ENCODE measurements at places on chromosomes 12 and 14.

DNA sequence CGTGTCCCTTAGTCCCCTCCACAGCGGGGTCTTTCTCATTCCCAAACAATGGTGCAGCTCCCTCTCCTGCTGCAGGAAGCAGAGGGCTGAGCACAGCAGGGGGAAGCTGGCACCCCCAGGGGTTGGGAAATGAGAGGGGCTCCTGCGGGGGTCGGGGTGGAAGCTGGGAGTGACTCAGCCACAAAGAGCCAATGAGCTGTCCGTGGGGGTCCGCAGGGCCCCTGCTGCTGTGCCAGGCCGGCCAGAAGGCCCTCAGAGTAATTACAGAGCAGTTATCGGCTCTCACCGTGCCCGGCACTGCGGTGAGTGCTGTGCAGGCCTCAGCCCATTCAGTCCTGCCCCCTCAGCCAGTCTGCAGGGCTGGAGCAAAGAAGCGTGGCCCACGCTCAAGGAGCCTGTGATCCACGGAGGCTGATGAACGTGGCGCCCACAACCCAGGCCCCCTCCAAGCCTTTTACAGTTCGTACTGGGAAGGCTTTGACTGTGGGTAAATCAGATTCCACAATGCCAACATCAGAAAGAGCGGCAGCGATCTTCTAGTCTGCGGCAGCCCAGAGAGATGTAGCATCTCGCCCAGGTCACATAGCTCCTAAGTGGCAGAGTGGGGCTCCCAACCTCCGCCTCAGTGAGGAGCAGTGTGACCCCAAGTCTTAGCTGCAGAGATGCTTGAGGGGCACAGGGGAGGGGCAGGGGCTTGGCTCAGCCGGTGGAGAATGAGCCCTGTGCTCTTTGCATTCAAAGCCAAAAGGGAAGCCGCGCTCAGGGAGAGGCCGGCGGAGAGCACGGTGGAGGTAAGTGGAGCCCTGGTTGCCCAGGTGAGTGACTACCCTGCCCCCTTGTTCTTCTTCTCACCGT lies 43.4 kb downstream of the SLC6A12 start:
- DNase-seq = no peak

- DNase-seq = no peak
These were observed 49.4 kb downstream of the SLC8A3 start for GRCh38 chr14:70139384-70139783.

DNA sequence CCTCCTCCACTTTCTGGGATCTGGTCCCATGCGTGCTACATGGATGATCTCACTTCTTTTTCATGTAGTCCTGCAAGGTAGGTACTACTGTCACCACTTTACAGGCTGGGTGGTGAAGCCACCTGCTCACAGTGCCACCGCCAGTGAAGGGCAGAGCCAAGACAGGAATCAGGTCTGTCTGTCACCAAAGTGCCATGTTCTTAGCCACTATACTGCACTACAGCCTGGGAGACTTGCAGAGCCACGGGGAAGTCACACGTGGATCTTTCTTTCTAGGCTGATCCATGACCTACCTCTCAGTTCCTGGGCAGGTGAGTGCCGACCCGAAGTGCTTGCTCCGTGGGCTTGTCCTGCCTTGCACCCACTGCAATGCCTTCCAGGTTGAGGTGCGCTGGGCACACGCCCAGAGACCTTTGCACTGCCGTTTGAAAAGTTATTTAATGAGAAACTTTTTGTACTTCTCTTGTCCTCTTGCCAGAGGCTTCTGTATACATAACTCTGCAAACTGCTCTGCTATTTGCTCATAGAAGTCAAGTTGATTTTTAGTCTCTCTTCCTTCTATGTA lies 19.7 kb upstream of the CLMN start:
- no peak for DNase-seq

DNA sequence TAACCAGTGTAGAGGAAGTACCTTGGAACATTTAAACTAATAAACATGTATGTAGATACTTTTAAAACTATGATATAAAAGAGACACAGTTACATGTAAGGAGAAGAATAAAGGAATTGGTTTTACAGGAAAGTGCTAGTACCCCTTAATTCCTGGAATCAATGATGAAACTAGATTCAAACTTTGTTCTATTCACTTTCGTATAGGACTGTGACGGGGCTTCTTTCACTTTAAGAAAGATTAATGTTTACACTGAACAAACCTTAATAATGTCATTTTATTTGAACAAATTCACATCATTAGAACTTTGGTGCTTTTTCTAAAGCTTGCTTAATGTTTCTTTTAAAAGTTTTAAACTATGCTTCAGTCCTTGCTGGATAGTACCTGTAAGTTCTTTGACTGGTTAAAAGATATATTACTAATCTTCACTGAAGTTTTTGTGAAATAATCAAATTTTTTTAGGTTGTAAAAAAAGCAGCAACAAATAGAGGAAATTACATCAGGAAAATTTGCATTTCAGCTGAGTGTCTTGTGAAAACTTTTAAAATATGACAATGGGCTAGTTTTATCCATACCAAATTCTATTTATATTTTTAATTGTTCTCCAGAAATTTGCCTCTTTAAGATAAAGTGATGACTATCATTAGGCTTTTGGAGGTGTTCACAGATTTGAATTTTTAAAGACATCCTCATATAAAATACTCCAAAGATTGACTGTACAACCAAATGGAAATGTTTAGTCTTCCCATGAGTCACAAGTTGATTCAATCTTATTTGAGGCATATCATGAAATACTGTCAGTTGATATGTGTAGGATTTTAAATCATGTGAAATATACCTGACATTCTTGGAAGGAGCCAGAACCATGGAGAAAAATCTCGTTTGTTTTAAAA lies 36.2 kb downstream of the PAPOLA start:
- no peak for DNase-seq

GRCh38 chr14:89537911-89538310 lies 120.9 kb upstream of the FOXN3 start:
- no peak for DNase-seq

GRCh38 chr12:110863161-110863560 lies 16.4 kb downstream of the CCDC63 start:
- no peak for DNase-seq

- DNase-seq = no peak
These were observed 4.8 kb downstream of the RNU4-2 start for GRCh38 chr12:120286768-120287490.

DNA sequence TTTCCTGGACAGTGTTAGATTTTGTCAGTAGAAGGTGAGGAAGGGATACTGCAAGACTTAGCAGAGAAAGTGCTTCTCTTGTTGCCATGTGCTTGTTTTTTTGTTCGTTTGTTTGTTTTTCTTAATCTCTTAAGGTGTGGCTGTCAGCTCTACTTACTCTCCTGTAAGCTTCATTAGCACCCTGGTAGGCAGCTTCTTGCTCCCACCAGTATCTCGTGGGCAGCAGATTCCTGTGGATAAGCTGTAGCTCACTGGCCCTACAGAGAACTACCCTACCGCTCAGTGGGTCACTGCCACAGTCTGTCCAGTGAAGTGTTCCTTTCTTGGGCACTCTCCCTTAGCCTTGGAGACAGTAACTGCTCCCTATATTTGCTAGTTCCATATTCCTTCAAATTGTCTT lies 30.1 kb downstream of the VRK1 start:
- no peak for DNase-seq

DNA sequence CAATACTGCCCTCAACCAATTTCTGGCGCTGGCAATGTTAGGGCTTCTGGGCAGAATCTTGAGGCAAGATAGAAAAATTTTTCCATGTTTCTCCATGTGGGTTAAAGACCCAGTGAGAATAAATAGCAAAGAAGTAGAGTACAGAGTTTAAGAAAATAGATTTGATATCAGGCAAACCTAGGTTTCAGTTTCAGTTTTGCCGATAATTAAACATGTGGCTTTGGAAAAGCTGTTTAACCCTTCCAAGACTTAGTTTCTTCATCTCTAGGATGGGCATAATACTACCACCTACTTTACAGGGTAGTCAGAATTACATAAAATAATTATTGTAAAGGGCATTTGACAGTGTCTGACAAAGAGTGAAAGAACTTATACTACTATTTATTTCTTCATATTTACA lies 360.4 kb downstream of the PCNX1 start:
- no peak for DNase-seq

GRCh38 chr12:30830751-30831150 lies 76.0 kb upstream of the CAPRIN2 start:
- DNase-seq = no peak
